ENCODE measurements at places on chromosomes 5 and 9.
A peak's percentile ranks its signal among the peaks of the same experiment; 100 is the strongest.

DNA sequence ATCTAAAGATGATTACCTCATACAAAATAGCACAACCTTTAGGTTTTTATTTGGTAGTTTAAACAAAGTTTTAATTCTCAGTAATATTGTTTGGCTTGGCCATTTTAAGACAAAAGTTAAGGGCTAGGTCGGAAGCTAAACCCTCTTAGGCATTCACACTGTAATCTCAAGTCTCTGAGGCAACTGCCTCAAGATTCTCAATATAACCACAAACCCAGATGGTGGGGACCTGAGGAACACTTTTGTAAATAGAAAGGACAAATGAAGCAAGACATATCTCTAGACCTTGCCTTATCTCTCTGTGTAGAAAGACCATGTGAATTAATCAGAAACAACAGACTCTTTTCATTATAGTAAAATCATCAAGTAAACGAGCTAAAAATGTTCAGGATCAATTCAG is 500.2 kb upstream of the CDH6 start:
- DNase-seq: no peak

- no peak for DNase-seq
Measured at GRCh38 chr5:80978772-80979317, 18.7 kb downstream of the RASGRF2 start.

GRCh38 chr5:107673368-107674136 is 2.8 kb upstream of the EFNA5 start:
- peak; percentile 67 for DNase-seq

DNA sequence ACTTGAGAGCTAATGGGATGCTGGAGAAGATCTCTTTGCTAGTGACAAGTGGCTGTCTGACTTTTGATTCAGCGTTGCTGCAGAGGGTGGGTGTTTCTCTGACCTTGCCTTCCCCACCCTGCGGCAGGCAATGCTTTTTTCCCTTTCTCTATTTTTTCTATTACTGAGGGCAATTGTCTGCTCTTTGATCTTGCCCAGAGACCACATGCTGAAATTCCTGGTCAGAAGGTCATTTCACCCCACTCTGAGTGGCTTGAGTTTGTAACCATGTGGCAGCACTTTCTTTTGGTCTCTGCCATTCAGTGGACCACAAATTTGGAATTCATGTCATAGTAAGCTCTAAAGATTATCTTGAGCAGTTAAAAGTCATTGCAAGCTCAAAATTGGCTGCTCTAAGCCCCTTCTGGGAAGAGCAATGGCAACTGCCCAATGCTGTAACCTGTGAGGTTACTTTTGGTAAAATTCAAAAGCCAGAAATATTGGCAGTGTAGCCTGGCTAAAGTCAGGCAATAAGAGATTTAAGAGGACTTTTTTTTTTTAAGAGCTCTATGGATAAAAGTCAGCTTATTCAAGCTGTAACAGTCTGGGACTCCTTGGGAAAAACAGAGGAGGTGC is 30.4 kb upstream of the MTMR12 start:
- DNase-seq: no peak

DNA sequence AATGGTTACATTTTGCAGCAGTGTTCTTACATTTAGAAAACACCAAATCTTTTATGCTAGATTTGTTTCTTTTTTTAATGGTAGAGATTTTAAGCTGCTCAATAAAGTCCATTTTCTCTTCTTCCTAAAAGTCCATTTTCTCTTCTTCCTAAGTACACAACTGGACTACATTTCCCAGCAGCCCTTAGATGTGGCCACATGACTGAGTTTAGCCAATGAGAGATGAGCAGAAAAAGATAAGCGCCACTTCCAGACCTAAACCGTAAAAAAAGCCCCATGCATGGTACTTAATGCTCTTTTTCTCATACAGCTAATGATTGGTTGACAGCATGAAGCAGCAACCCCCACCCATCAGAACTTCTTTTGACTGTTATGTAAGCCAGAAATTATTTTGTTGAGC is 206.7 kb downstream of the FAM114A2 start:
- DNase-seq: no peak

DNA sequence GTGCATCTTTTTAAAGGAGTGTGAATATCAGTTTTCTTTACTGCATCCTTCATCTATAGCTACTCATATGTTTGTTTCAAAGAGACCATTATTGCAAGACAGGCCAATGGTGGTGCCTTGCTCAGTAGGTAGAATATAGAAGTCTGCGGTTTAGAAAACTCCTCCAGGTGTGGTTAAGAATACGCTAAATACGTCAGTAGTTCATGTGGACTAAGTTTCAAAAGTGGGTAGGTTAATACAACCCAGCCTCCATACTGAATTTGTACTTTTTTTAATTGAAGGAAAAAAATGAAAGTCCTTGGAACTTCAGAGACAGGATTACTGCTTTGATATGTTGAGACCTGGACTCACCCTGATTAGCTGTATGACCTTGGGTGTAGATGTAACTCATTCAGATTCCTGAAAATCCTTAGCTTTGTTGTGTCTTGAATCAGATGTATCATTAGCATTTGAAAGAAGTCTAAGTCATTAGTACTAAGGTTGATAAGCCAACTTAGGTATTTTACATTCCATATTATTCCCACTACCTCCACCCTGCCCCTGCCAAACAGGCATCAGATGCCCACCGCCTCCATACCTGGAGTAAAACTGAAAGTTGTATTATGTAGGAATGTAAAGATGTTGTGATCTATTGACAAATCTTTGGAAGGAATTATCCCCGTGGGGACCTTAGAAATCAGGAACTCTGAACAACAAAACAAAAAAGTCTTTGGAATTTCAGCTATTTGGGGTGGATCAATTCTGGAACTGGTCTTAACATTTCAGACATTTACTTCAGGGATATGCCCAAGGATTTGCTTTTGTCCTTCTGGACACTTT is 6.1 kb downstream of the BASP1 start:
- DNase-seq: no peak

DNA sequence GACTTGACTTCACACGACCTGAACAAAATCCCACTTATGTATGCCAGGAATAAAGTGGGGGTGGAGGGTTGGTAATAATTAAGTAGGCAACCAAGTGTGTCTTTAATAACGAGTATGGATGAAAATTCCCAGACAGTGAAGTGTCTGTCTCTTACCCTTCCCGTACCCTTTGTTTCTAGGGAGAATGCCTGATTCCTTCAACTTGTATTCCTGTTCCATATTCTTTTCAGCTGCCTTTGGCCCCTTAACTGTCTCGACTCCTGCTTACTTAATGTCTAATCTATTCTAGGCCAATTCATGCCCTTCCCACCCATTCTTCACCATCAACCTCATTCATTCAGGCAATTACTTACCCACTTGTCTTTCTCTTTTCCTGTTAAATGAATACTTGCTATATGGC is 380.5 kb downstream of the RAB3C start:
- no peak for DNase-seq

DNA sequence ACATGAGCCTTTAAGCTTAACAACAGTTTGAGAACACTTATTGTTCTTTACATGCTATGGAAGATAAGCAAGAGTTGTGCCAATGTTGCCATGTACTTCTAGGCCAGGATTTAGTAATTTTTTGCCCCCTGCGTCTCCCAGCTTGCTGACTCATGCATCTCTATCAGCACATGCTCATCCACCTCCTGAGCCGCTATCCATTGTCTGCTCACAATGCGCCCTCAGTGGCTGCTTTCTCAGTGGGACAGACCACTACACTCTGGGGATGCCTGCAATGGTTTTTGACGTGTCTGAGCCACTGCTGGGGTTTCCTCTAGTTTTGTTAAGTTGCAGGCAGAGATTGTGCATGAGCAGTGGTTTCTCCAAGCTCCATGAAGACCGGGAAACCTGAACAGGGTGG is 50.9 kb upstream of the PHF2 start:
- DNase-seq: no peak

DNA sequence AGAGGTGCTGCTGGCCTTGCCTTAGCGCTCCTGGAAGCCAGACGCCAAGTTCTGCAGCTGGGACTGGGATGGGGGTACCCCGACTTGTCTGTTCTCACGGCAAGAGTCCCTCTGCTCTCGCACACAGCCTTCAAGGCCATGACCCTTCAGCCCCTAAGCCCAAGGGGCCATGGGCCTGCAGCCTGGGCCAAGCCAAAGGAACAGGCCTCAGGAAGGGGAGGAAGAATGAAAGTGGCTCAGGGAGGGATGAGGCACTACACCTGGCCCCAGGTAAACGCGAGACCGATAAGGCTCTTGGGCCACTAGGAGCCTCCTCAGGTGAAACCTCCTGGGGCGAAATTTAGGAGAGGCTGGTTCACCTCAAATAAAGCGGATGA is 3.9 kb downstream of the EBF1 start:
- no peak for DNase-seq

- no peak for DNase-seq
Measured at GRCh38 chr9:96484521-96484931, 34.6 kb downstream of the HABP4 start.

- DNase-seq: no peak
Measured at GRCh38 chr5:15002791-15003190, 131.2 kb upstream of the ANKH start.

GRCh38 chr5:40505031-40505430 is 174.7 kb upstream of the PTGER4 start:
- DNase-seq: no peak

DNA sequence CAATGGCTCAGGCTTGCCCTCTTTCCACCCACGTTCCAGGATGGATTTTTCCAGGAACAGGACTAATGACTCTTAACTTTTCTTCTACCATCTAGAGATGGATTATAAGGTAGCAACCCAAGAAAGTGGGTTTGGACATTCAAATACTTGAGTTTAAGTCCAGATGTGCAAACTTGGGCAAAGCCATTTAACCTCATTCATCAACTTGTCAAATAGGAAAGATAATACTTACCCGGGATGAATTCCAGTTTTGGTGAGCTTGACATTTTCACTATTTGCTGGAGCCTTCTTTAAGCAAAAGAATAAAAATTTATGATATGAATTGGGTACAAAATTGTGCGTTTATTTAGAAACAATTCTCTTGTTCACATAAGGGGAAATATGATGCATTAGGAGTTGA is 44.3 kb upstream of the ZBED3 start:
- no peak for DNase-seq

DNA sequence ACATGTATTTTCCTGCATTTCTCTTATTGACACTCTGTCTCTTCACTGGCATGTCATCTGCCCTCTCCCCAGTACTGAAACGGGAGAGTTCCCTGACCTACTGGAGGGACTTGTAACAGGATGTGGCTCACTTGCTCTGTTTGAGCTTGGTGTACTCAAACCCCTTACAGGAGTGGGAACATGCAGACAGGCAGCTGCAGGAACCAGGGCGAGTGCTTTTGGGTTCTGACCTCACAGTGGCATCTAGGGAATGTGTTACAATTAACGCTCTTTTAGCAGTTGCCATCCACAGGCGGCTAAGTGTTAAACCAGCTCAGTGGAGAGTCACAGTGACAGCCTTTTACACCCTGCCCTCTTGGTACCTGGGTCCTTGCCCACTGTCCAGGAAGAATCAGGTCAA is 300.3 kb upstream of the GRAMD2B start:
- no peak for DNase-seq

DNA sequence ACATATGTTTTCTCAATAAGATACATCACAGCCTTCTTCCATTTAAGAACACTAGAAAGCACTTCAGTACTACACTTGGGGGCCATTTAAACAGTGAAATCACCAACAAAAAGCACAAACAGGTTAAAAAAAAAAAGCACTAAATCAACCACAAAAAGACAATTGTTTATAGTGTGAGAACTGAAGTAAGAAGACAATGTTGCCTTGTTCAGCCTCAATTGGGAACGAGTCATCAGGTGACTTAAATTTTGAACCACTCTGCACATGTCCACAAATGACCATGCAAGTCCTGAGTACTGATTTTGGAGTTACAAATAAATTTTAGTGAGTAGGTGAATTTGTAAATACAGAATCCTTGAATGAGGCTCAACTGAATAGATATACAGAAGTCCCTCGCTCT is 37.2 kb upstream of the HNRNPA0 start:
- no peak for DNase-seq

DNA sequence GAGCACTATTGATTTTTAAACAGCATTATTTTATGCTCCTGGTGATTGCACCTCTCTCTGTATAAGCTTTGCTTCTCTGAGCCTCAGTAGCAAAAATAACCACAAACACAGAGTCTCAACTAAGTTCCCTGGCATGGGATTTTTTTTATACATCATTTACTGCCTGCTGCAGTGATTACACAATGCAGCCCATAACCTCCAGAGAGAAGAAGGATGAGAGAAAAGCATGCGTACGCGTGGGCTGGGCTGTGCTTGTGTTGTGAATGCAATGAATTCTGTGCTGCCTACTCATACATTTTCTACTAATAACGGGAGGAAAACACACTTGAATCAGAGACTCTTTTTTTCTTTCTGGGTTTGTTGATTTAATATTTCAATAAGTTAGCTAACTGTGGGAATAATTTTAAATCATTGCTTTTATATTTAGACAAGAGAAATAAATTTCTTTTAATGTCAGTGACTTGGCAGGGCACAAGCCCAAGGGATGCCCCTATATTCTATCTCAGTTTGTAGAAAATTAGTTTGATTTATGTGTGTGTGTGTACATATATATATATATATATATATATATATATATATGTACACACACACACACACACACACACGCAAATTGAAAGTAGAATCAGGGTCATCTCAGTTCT is 351.5 kb downstream of the MED10 start:
- no peak for DNase-seq

DNA sequence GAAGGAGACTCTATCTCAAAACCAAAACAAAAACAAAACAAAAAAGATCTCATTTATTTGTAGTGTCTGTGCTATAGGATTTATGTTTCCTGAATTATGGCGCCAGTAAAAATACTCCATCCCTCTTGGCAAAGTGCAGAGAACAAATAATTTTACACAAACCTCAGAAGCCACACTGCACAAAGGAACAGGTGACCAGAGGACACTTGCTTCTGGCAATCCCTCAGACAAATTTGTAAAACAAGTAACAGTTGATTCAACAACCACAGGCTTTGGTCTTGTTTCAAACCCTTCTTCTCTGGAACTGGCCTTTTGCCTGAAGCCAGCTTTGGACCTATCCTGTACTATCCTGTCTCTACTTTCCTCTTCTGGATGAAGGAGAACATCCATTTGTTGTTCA is 502.1 kb downstream of the DMAC1 start:
- no peak for DNase-seq

- no peak for DNase-seq
Measured at GRCh38 chr5:64971513-64971912, 202.8 kb downstream of the CWC27 start.

DNA sequence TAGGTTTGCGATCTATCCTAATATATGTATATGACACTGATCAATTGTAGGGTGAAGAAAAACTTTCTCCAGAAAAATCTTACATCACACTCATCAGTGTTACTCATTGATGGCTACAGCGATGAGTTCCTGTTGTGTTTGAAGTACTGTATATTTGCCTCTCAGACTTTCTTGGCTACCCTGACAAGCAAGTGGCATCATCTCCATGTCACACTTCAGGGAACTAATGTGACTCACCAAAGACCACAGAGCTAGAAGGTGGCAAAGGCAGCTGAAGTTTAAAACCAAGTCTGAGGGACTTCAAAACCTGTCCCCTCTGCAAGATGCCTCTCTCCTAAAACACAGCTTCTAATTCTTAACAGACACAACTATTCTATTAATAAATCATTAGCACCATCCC is 451.4 kb downstream of the CTNND2 start:
- DNase-seq: no peak
